ENCODE measurements at places on chromosomes 5 and 9.
A peak's percentile ranks its signal among the peaks of the same experiment; 100 is the strongest.

DNA sequence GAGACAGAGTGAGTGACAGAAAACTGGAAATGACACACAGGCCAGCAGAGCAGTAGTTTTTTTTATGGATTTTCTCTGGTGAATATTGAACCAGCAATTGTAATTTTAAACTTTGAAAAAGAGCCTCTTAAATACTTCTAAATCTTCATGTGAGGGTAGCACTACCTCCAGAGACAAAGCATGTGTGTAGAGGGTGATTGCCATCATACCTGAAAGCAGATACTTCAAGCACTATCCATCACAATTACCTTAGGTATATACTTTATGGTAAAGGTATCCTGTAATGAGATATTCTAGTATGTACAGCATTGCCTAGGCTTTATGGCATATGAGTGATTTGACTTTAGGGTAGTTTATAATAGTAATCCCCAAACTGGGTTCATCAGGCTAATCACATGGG lies 3.4 kb upstream of the EBF1 start:
- no peak for DNase-seq

DNA sequence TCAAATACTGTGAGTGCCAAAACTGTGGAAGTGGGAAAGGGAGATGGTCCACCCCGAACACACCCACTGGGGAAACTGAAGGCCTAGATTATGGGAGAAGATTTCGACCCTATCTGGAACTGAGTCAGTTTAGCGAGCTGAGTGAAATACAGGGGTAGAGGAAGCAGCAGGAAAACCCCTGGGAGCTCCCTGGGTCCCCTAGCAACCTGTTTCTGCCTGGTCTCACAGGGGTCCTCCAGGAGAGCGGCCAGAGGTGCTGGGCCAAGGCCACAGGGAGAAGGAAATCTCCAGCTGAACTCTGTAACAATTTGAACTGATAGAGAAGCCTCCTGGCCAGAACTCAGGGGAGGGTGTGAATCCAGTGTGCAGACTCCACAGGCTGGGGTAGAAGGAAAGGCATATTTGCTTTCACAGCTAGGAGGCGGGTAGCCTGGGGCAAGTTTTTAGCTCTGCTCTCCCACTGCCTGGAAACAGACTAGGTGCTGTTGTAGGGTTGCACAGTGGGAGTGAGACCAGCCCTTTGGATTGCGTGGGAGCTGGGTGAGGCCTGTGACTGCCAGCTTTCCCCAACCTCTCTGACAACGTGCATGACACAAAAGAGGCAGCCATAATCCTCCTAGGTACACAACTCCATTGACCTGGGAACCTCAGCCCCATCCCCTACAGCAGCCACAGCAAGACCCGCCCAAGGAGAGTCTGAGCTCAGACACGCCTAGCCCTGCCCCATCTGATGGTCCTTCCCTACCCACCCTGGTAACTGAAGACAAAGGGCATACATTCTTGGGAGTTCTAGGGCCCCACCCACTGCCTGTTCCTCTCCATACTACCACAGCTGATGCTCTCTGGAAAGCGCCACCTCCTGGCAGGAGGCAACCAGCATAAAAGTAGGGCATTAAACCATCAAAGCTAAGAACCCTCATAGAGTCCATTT lies 78.8 kb upstream of the GPBP1 start:
- peak; percentile 6 for DNase-seq

DNA sequence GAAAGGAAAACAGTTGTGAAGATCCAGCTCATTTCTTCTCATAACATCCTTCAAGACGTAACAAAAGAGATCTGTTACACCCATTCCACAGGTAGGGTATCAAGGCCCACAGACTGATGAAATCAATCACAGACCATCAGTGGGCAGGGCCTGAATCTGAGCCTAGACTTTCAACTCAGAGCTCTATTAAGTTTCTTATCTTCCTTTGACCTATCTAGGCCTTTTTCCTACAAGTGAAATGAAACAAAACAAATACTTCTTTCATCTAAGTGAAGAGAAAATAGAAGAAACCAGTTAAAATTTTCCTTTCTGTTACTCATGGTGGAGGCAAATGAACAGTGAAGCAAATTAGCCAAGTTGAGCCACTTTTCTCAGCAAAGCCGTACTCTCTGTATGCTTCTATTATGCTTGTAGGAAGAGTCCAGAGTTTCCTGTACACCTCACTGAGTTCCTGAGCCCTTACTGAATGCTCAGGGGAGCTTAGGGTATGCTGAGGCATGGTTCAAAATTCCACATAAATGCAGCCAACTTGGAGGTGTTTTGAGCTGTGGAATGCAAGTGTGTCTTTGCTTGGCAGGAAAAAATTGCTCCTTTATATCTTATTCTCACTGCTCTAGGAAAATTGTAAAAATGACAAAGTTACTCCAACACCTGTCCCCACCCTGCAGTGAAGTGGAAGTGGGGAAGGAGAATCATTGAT lies 91.9 kb downstream of the FEM1C start:
- DNase-seq, result no peak

DNA sequence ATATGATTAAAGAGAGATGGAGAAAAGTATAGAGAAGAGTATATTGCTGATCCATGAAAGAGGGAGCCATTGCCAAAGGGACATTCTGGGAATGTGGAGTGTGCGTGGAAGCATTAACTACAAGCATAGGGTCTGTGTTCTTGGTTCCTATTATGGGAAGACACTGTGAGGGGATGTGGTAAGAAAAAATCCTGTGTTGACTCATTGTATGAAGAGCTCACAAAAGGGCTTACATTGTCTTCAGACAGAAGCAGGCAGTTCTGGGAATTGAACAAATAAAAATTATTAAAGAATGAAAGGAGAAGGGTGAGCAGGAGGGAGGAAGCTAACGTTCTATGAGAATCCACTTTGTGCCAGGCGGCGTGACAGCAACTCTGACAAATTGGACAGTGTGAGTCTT lies 250.4 kb upstream of the CHD1 start:
- no peak for DNase-seq

DNA sequence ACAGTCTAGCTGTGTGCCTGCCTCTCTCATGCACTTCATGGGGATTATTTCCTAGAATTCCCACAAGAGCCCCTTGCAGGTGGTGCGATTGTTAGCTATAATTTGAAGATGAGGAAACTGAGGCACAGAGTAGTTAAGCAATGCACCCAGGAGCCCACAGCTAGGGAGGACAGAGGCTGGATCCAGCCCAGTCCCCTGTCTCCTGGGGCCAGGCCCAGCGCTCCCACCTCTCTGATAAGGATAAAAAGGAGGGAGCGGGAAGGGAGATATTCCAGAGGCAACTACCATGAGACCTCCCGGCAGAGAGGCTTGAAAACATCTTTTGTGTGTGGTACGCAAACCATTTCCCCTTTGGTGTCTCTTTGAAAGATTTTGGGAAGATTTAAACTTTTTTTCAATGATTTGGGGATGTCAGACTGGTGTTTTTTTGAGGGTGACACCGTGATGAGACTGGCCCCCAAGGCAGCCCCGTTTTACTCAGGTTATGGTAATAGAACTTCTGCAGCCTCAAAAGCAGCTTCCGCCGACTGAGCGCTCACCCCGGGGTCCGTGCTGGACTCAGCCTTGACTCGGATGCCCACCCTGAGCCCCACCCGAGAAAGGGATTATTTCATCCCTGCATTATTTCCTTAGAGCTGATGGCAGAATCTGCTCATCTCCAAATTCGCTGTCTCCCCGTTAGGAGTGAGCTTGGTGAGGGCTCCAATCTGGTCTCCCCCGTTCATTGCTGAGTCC lies 144.7 kb upstream of the IER5L start:
- DNase-seq, result no peak

GRCh38 chr9:86947146-86948073 lies at the start of gene GAS1:
GAS1 (minus strand) TSS chr9:86947506; CDS start chr9:86946779, 727 bp downstream.
- peak; percentile 77 for DNase-seq

GRCh38 chr9:128022886-128023285 lies 42.1 kb upstream of the EEIG1 start:
- DNase-seq, result no peak

Data from inflammatory macrophage (primary cell).